ENCODE measurements at places on chromosomes 13 and 19.

GRCh38 chr13:112174476-112175110 lies 107.6 kb downstream of the SOX1 start:
- no peak for DNase-seq

DNA sequence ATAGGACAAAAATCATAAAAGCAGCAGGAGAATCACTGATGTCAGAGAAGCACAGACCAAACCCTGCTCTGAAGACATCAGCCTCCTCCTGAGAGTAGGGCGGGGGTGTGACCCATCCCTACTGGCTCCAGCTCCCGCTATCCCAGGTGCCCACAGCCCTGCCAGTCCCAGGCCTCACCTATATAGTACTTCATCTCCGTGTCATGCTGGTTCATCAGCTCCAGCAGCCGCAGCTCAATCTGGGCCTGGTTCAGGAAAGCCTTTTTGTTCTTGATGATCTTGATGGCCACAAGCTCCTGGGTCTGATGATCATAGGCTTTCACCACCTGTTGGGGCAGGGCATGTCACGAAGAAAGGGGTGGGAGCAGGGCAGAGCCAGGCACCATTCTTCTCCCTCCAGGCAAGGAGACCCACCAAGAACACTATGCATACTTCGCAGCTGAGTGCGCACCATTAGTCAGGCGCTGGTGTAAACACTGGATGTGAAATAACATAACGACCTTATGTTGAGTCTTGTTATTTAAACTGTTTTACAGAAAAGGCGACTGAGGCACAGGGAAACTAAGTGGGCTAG lies 4.2 kb downstream of the DYRK1B start:
- DNase-seq = no peak

DNA sequence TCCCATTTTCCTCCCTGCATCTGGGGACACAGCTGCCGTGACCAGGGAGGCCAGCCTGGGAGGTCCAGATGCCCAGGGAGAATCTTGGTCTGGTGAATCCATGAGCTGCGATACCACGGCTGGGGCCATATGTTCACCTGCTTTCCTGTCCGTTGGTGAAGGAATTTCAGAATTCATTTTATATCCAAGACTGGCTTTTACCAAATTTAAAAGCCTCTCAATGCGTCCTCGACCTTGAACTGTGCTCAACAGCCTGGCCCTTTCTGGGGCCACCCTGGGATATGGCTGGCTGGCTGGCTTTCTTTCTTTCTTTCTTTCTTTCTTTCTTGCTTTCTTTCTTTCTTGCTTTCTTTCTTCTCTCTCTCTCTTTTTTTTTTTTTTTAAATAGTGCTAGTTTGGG lies 22.2 kb upstream of the GDF15 start:
- DNase-seq = no peak

DNA sequence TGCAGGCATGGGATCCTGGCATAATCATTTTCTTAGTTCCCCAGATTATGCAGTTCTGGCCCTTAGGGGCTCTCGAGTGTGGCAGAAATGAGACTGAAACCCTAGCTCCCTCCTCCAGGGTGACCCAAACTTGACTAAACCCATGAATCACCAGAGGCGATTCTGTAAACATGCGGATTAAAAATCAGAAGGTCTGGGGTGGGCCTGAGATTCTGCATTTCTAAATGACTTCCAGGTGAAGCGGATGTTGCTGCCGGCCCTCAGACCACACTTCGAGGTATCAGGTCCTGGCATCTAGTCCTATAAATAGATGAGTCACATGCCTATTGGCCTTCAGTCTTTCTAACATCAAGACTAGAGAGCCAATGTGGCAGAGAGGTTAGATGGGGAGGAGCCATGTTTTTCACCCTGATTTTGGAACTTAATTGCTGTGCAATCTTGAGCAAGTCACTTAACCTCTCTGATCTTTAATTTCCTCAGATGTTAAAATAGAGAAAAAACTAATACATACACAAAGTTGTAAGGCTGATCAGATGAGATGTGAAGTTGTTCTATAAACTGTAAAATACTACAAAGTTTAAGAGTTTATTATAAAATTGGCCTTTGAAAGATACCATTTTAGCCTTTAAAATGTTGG lies 431.2 kb downstream of the FOXO1 start:
- DNase-seq = no peak

DNA sequence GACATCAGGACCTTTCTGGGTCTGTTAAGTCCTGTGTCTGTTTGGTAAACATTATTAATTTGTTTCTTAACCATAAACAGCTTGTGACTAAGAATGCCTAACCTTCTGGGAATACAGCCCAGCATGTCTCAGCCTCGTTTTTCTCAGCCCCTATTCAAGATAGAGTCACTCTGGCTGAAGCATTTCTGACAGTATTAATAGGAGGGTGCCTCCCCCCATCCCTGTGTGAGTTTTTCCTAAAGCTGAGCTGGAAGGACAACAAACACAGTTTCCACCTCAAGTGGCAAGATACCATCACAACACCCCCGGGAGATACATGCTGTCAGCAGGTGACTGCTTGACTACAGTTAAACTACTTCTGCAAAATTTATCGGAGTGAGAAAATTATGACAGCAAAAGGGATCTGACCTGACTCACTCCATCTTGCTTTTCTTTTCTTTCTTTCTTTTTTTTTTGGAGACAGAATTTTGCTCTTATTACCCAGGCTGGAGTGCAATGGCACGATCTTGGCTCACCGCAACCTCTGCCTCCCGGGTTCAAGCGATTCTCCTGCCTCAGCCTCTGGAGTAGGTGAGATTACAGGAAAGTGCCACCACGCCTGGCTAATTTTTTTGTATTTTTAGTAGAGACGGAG lies 59.3 kb upstream of the ABCC4 start:
- no peak for DNase-seq

- DNase-seq = no peak
Observed at GRCh38 chr13:44734201-44734707, 158.1 kb upstream of the TSC22D1 start.

- DNase-seq = no peak
Observed at GRCh38 chr13:67934617-67935330, 704.6 kb upstream of the PCDH9 start.

GRCh38 chr19:56101095-56101494 lies 20.0 kb downstream of the ZNF787 start:
- no peak for DNase-seq

DNA sequence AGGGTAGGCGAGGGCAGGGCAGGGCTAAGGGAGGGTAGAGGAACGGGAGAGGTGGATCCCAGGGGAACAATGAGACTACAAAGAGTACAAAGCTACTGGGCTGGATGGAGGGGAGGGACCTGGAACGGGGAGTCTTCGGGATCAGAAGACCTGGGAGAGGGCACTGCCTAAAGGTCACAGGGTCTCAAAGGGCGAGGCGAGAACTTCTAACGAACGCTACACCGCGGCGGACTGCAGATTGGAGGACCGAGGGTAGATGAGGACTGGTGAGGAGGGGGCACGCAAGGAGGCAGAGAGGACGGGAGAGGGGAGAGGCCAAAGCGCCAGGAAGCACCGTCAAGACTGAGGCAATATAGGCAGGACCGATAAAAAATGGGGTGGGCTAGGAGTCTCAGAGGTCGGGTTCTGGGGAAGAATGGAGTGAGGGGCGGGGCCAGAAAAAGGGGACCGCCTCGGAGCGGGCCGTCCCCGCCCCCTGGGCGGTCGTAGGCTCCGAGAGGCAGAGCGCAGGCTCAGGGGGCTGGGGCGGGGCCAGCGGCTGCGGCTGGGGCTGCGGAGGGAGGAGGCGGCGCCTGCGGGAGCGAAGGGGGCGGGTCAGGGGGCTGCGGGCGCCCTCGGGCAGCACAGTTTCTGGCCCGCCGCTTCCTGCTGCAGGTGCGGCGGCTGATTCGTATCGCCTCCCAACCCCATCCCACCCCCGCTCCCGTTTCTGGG lies 1.3 kb upstream of the KCNC3 start:
- DNase-seq = peak; percentile 62

- no peak for DNase-seq
Observed at GRCh38 chr19:15297416-15298224, 34.7 kb downstream of the BRD4 start.

- DNase-seq = no peak
Observed at GRCh38 chr19:7533281-7533885, 2.1 kb upstream of the PNPLA6 start.

DNA sequence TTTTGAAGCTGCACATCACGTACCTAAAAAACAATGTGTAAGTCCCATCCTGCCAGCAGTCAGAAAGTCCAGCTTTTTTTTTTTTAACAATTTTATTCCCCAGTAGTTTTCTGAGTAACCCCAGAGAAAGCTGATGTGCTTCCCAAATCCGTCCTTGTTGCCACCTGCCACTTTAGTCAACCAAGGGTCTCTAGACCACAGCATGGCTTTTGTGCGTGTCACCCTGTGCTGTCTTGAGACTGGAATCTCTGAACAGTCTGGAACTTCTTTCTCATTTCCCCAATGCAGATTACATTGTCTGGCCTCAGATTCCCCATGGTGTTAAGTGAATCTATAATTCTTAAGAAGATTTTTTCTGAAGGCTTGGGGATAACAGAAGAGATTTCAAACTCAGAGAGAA lies 289.2 kb upstream of the KLF12 start:
- DNase-seq = no peak

- no peak for DNase-seq
Observed at GRCh38 chr19:18763674-18764590, 27.2 kb downstream of the COMP start.

DNA sequence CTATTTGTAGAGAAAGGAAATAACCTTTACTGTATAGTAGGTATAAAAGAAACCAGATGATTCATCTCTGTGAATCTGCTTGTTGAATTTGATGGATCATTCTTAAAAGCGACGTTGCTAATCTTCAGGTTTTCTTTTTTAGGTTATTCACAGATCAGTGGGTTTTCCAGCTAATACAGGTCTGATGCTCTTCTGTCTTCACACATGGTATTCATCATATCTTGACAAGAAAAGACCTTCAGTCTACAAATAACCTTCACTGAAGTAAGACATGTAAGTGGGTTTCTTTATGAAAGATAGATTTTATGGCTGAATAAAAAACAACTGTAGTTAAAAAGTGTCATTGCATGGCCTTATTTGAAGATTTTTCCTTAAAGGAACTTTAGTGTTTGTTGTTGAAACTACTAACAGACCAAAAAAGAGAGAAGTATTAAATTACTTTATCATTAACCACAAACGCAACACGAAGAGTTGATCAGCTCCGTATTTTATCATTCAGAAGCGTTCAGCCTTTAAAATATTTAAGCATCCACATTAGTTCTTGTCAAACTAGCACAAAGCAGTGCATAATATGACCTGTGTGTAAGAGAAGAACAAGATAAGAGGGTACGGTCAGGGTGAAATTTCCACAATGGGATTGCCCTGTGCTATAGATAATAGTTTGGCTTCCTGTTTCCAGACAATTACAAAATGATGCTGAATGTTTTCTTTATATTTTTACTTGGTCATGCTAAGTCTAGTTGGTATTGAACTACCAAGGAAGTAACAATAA lies 299.5 kb downstream of the MZT1 start:
- no peak for DNase-seq

- DNase-seq = no peak
Observed at GRCh38 chr13:109249780-109250528, 536.4 kb downstream of the IRS2 start.

- DNase-seq = no peak
Observed at GRCh38 chr19:23981863-23982262, 67.2 kb downstream of the ZNF726 start.

DNA sequence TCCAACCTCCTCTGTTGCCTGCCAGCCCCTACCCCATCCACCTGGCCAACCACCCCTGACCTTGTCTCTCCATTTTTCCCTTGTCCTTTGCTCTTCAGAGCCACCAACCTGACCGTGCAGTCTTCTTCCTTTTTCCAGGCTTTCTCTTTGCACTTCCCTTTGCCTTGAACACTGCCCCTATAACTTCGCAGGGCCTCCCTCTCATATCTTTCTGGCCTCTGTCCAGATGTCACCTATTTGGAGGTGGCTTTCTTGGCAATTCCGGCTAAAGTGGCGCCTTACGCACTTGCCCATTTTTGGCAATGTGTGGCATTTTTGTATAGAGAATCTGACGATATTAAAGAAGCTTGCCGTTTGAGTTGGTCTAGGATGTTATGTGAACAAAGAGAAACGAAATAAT lies 844 bp downstream of the ZNF543 start:
- DNase-seq = no peak

- DNase-seq = no peak
Observed at GRCh38 chr19:36423925-36424324, 5.5 kb upstream of the ZFP82 start.

- no peak for DNase-seq
Observed at GRCh38 chr19:18063463-18063862, 23.3 kb downstream of the IL12RB1 start.

GRCh38 chr13:33153421-33154404 lies 131.8 kb downstream of the STARD13 start:
- DNase-seq = no peak

DNA sequence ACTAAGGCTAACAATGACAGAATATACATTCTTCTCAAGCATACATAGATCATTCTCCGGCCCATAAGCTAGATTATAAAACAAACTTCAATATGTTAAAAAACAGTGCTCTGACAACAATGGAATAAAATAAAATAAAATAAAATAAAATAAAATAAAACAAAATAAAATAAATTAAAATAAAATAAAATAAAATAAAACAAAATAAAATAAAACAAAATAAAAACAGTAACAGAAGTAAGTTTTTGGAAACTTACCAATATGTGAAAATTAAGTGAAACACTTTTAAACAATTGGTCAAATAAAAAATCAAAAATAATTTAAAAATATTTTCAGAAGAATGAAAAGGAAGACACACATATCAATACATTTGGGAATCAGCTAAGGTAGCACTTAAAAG lies 1785.8 kb upstream of the PCDH20 start:
- DNase-seq = no peak

DNA sequence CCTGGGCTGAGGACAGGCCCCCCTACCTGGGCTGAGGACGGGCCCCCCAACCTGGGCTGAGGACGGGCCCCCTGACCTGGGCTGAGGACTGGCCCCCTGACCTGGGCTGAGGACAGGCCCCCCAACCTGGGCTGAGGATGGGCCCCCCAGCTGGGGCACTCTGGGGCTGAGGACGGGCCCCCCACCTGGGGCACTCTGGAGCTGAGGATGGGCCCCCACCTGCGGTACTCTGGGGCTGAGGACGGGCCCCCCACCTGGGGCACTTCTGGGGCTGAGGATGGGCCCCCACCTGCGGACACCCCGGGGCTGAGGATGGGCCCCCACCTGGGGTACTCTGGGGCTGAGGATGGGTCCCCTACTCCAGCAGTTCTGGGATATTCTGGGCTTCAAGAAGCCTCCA lies 65.5 kb downstream of the RASA3 start:
- no peak for DNase-seq

- DNase-seq = no peak
Observed at GRCh38 chr13:87331178-87331577, 340.0 kb upstream of the SLITRK5 start.

DNA sequence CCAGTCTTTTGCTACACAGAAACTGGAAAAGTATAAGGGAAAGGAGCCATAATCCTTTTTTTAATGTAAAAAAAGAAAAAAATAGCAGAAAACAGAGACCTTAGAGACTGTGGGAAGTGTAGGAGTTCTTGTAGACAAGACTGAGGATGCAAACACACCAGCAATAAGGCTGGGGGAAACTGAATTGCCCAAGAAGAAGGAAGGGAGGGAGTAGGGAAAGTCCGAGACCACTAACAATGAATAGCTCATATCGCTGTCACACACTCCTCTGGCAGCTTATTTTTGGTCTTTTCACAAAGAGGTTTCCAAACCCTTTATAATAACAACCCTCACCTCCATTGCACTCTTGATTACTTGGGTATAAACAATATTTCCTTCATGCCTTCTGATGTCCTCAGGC lies 952.0 kb downstream of the SLITRK5 start:
- no peak for DNase-seq

GRCh38 chr13:111852725-111853518 lies 214.0 kb upstream of the SOX1 start:
- no peak for DNase-seq
